ENCODE measurements at places on chromosomes 7 and 10. TPM values are rescaled to one million over a fixed set of nuclear protein-coding genes. Genes with fewer than 3 reads are reported as not detected.

DNA sequence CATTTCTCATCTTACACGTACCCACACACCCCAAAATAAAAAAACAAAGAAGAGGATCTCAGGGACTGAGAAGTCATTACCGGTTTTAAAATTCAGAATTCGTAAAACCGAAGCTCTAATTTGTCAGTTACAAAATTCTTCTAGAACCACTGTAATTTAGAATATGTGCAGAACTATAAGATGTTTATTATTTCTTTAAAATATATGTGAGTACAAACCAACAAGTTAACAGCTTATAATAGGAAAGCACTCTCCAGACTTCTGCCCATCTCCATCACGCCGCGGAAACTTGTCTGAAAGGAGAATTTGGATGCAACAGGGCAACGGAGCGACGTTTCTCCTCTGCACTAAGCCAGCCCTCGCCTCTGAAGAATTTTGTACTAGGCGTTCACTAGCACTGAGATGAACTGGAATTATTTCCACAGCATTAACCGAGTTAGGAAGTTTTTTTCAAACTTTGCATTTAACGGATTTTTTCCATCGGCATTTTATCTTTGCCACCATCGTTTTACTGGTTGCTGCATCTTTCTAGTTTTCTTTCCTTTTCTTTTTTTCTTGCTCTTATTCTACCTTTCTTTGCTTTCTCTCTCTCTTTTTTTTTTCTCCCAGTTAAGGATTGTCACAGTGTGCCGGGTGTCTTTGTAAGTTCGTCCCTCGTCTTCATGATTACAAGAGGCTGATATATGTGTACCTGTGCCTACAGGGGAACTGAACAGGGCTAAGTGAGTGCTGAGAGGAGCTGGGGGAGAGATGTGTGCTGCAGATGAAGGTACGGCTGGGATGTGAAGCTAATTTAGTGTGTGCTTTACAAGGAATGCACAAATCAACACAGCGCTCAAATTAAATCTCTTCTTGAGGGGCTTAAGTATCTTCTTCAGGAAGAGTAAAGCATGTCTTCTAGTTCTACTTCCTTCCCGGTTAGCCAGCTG is 295.9 kb upstream of the NFE2L3 start:
- peak; percentile 42 for DNase-seq

DNA sequence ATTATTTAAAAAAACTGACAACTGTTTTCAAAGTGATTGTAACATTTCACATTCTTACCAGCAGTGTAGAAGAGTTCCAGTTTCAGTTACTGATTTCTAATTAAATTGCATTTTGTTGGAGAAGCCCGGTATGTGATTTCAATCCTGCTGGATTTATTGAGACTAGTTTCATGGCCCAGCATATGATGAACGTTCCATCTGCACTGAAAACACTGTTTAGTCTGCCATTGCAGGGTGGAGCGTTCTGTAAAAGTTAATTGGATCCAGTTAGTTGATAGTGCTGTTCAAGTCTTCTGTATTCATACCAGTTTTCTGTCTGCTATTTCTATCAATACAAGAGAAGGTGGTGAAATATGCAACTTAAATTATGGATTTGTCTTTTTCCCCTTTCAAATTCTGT is 37.3 kb upstream of the CCNY start:
- no peak for DNase-seq

- peak; percentile 1 for DNase-seq
Observed at GRCh38 chr7:51286401-51286800, 30.2 kb downstream of the COBL start.

Gene SLC16A12
- 0.04 TPM for polyA plus RNA-seq

DNA sequence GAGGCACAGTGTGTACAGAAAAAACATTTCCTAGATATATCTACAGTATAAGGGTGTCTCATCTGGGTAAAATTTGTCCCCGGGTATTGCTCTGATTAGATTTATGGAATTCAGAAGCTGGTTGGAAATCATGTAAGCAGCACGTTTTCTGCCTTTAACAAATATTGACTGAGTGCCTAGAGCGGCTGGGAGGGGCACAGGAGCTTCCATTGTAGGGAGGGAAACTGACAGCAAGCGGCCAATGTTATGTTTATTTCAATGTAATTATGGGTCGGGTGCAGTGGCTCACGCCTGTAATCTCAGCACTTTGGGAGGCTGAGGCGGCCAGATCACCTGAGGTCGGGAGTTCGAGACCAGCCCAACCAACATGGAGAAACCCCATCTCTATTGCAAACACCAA is 4.4 kb upstream of the RFC2 start:
- DNase-seq = no peak

- DNase-seq = no peak
Observed at GRCh38 chr7:15684871-15685270, 1.6 kb downstream of the MEOX2 start.

DNA sequence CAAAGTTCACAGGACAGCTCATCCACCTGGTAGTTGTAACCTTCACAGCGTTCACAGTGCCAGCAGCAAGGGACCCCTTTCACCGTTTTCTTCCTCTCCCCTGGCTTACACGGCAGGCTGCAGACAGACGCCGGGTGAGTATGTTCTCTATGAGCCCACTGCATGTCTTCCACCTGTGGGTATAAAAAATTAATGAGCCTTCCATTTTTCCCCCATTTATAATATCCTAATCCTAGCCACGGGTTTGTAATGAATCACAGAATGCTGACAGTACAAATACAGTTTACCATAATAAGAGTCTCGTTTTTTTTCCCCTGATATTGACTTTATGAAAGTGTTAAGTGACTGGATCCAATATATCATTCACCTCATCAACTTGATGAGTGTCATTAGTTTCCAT is 719.0 kb downstream of the GRM8 start:
- DNase-seq = no peak

DNA sequence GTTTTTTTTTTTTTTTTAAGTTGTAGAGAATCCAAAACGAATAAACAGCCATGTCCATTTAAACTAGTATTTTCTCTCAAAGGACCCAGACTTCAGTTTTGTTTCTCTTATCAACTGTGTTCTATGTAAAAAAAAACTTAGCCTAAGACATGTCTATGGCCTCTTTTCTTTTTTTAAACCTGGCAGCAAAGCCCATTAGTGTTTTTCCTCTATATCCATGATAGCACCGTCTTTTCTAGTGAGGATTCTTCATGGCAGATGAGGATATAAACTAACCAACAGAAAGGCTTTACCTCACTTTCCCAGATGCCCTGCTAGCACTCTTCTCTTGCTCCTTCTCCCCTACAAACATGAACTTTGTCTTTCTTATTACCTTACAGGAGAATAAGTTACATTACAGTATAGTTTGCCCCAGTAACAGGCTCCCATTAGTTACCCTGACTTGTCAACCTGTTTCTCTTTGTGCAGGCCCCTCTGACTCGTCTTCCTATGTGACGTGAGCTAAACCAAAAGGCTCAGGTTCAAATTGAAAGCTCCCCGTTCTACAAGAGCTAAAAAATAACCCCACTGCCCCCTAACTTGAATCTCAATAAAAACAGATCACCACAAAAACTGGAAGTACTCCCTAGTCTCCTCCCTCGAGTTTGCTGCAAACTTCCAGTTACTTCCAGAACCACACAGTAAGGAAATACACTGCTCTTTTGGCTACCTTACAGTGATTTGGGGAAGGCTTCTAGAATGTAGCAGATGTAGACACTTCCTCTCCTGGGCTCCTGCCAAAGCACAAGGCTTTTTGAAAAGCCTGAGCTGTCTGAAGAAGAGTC is 20.1 kb downstream of the P4HA1 start:
- DNase-seq = peak; percentile 18

GRCh38 chr7:91379236-91379635 is 115.0 kb downstream of the FZD1 start:
- DNase-seq = no peak

Gene LIPJ
- polyA plus RNA-seq = not detected
